Caki2 (cell line): ENCODE measurements at places on chromosomes 11 and 22. TPM values are rescaled to one million over a fixed set of nuclear protein-coding genes. Genes with fewer than 3 reads are reported as not detected.
A peak's percentile ranks its signal among the peaks of the same experiment; 100 is the strongest.

GRCh38 chr11:32108576-32108975 is 17.7 kb downstream of the RCN1 start:
- DNase-seq: no peak

DNA sequence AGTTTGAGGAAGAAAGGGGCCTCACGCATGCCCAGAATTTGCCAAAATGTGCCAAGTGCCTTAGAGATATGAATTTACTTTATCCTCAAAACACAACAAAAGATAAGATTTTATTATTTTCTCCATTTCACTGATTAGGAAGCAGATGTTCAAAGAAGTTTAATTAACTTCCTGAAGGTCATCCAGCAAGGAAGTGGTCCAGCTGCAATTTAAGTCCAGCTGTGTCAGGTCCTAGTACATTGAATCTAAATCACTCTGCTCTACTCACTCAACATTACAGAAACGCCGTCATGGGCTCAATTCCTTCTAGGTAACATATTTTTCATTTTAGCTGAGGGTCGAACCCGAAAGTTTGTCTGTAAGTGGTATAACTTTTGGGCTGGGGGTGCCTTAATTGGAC is 115.4 kb downstream of the CCDC34 start:
- DNase-seq: no peak

The FERMT3 gene
- 0.64 TPM in 1 of 2 replicates, not detected in the other for total RNA-seq

- no peak for DNase-seq
These were observed 168.8 kb downstream of the GRIK4 start for GRCh38 chr11:120680322-120680721.

DNA sequence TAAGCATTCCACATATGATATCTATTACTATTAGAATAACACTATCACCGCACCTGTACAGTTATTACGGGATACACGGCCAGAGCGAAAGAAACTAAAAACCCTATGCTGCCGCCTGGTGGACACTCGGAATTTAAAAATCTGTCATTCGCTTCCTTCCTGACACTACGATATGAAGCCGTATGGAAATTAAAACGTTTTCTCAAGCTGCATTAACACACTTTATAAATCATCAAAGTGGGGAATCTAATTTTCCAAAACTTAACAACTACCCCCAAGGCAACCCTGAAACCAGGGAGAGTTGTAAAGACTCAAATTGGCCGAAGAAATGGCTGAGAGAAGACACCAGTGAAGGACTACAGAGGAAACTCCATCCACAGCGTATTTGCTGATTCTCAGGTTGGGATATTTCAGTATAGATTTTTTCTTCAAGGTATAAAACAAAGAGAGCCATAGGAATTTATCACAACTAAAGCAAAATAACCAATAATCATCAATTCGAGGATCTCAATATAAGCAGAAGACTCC is 1.4 kb downstream of the CCDC73 start:
- DNase-seq: peak; percentile 40

The TOLLIP gene
- total RNA-seq: 18.3 and 23.2 TPM in 2 replicates

The OR6A2 gene
- not detected in 2 replicates for total RNA-seq

The SPON1 gene
- 0.54 and 1.1 TPM in 2 replicates for total RNA-seq

The APLP2 gene
- 143 and 169 TPM in 2 replicates for total RNA-seq

DNA sequence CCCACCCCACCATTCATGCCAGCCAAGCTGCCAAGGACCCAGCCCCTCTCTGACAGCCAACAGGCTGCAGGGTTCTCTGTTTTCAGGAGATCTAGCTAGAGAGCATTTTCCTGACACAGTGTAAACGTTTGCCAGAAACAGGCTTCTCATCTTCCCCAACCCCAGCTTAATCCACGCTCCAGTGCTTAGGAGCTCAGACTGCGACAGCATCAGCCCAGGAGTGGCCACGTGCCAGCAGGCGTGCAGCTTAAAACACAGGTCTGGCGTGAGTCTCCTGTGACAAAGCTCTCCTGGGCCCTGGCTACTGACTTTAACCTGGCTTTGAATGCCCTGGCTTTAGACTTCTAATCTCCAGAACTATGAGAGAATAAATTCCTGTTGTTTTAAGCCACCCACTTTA is 66.6 kb downstream of the GALNT18 start:
- peak; percentile 64 for DNase-seq

DNA sequence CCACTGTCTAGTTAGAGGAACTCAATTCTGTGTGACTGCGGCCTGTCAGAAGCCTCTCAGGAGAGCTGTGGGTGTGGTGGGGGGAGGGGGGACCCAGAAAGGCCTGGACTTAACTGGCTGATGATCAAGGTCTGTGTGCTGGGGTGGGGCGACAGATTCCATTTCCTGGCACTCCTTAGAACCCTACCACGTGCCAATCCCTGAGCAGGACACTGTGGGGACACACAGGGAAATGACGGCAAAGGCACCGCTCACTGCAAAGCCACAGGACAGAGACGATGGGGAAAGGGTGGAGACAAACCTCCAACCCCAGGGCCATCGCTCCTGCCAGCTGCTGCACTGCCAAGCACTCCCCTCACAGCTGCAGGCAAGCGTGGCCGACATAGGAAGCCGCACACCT is 58.4 kb upstream of the BID start:
- DNase-seq: no peak

GRCh38 chr22:19855504-19856409 is 1.1 kb upstream of the GNB1L start:
- peak; percentile 77 for DNase-seq

- no peak for DNase-seq
These were observed 2.4 kb downstream of the LINC01488 start for GRCh38 chr11:69483691-69484426.

- no peak for DNase-seq
These were observed 11.8 kb downstream of the NAP1L4 start for GRCh38 chr11:2980168-2980840.

DNA sequence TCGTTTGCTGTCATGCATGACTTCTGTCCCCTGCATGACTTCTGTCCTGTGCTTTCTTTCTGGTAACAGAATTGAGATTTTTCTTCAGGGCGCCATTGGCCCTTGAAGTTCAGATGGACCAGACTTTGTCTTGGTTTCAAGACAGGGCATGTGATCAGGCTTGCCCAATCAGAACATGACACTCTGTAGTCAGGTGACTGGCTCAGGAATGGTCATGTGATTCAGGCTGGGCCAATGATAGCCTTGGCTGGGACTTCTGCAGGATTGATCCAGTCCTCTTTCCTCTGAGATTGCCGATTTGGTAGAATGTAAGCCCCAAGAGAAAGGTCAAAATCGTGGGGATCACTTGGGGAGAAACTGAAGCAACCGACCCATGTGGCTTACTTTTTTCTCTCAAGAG is 90.5 kb upstream of the ALX4 start:
- DNase-seq: no peak

- no peak for DNase-seq
These were observed 11.0 kb downstream of the IL17REL start for GRCh38 chr22:50001388-50002231.

The P4HA3 gene
- total RNA-seq: 0.06 and 0.57 TPM in 2 replicates
